DMS 273 treated with DMSO at 0.1 percent for 48 hours (cell line): ENCODE measurements at places on chromosomes 4 and X.
A peak's percentile ranks its signal among the peaks of the same experiment; 100 is the strongest.

DNA sequence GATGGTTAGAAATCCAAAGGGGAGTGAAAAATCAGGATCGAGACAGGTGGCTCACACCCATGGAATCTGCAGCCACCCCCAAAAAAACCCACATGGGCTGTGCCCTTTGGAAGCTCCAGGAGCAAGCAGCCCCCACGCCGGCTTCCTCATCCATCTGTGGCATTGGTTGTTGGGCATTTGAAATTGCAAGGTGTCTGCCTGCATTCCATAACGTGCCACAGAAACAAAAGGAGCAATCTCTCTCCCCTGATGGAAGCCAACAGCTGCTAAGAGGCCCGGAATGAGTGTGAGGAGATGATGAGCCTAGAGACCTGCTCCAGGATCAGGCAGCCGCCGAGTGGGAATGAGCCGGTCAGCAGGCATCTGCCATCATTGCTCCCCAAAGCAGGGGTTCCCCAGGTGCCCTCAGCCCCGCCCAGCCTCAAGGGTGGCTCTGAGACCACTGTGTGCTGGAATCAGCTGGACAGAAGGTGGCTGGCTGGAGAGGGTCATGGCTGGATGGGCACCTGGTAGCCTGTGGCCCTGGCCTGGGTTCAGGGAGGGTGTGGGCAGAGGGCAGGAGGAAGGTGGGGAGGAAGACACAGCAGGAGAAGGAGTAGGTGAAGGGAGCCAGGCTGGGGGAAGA lies 113.2 kb downstream of the CRLF2 start:
- DNase-seq = no peak

- DNase-seq = no peak
Observed at GRCh38 chr4:634599-634985, 9.2 kb downstream of the PDE6B start.

- DNase-seq = no peak
Observed at GRCh38 chrX:139290310-139290709, 240.2 kb upstream of the F9 start.

- DNase-seq = no peak
Observed at GRCh38 chrX:13694359-13694758, 5.4 kb downstream of the RAB9A start.

DNA sequence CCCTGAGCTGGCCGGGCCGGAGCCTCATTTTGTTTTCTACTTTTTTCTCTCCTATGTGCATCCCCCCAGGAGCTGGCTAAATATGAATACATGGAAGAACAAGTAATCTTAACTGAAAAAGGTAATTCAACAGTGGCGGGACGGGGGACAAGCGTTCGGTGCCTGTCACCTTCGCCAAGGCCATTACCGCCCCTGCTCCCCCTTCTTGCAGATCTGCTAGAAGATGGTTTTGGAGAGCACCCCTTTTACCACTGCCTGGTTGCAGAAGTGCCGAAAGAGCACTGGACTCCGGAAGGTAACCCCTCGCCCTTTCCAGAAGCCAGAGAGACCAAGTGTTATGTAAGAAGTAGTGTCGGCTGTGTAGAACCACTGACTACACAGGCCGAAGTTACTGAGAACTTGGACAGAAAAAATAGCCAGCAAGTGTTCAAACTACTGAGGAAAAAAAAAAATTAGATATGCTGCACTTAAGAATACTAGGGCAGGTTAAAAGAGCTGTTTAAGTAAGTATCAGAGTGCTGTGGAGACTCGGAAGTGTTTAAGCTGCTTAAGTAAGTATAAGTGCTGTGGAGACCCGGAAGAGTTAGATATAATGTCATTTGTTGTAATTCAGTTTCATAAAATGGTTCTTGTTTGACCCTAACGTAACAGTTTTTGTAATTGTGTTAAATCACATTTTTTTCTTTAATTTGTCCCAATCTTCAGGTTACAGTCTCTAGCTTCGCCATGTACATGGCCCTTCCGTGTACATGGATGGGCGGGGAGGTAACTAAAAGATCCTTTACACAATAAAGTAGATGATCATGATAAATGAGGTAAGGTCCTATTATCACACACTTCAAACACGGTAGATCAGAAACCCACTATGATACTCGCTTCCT lies 856 bp downstream of the SAT1 start:
- DNase-seq = no peak

GRCh38 chr4:39407584-39407885 lies 805 bp downstream of the KLB start:
- DNase-seq = no peak

DNA sequence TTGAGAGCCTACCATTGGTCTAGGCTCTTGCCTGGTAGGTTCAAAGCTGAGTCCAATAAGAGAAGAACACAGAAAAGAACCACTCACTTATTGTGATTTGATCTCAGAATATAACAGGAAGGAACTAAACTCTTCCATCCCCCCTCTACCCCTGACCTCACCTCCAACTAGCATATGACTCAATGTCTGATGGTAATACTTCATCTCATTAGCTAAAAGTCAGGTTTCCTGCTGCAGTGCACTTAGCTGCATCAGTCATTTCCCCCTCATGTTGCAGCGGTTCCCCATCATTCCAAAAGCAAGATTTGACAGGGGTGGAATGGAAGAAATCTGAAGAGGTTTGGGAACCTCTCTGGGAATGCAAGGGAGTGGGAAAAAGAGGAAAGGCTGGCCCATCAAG lies 289.5 kb downstream of the SMARCA1 start:
- no peak for DNase-seq

DNA sequence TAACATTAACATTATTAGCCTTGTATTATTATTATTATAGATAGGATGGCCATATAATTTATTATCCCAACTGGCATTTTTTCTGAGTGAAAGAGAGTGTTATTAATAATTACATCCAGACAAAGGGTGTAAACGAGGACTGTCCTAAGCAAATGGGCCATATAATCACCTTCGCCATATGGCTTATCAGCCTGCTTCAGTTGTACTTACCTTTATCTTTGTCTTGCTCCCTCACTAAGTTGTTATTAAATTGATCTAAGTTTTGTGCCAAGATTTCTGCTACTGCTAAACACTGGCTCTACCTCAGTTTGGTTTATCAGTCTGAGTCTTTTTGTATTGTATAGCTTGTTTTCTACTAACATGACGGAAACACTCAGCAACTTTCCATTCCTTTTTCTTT lies 76.9 kb downstream of the STIM2 start:
- no peak for DNase-seq

DNA sequence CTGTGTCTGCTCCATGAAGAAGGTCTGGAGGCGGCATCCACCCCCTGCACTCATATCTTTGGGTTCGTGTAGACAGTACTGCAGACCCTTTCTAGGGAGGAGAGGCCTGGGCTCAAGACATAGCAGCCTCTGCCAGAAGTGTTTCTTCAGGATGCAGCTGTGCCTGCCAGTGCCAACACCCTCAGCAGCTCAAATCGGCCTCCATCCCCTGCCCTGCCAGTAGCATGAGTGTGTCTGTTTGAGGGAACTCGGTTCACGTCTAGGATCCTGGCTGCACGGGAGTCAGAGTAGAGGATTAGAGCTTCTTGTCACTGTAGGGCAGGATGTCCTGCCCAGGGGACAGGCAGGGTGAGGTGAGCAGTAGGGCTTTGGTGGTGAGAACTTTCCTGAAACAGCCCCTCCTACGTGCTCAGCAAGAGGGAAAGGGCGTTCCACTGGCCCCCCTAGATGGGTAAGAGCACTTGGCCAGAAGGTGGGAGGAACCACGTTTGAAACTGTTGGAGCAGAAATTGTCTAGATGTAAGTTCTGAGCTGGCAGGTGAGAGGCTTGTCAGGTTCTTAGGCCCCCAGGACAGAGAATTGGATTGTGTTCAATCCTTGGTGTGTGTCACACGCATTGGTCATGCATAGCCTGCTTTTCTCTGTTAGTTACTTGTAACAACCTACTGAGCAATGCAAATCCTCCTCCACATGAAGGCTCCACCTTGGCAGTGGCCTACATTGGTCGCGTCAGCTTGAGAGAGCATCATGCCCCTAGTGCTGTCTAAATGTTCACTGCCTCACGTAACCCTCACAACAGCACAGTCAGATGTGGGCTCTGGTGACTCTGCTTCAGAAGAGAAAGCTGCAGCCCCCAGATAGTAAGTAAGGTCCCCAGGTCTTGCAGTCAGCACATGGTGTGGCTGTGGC lies 25.8 kb upstream of the FAM193A start:
- DNase-seq = no peak

GRCh38 chr4:105605493-105605892 lies 53.1 kb downstream of the ARHGEF38 start:
- no peak for DNase-seq

GRCh38 chrX:149504226-149504914 lies 736 bp downstream of the IDS start:
- no peak for DNase-seq

- DNase-seq = no peak
Observed at GRCh38 chr4:89491761-89492160, 184.2 kb upstream of the GPRIN3 start.

DNA sequence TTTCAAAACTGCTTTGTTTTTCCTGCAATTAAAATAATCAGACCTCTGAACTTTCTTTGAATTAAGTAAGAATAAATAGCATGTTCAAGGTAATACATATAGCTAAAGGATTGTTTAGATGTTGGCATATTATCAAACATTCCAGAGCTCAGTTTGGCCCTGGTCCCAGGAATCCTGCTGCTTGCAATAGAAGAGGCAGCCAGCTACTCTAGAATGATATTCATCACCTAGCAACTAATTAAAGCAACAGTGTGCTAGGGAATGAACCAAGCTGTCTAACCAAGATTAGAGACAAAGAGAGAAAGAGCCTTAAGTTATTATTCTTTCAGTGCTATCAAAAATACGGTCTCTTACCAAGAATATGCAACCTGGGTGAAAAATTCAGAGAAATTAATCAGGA lies 460.9 kb downstream of the GABRG1 start:
- no peak for DNase-seq

GRCh38 chrX:123075947-123076561 lies 108.0 kb upstream of the GRIA3 start:
- DNase-seq = no peak

- no peak for DNase-seq
Observed at GRCh38 chr4:102606846-102607450, 105.8 kb downstream of the NFKB1 start.

- no peak for DNase-seq
Observed at GRCh38 chr4:87005369-87005689, 70.5 kb downstream of the AFF1 start.

DNA sequence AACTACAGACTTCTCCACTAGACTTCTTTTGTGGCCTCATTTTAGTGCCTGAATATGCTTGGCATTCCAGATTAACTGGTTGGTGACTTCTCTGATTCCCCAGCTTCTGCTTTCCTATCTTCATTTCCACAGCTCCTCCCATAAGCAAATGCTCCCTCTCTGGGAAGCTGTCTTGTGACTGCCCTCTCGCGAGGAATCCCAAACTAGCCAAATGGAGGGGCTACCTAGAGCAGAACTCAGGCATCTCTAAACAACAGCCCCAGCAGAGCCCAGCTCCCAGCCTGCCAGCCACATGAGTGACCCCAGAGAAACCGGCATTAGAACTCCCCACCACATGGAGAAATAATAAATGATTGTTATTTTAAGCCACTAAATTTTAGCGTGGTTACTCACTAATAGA lies 7.6 kb upstream of the VEGFD start:
- no peak for DNase-seq

DNA sequence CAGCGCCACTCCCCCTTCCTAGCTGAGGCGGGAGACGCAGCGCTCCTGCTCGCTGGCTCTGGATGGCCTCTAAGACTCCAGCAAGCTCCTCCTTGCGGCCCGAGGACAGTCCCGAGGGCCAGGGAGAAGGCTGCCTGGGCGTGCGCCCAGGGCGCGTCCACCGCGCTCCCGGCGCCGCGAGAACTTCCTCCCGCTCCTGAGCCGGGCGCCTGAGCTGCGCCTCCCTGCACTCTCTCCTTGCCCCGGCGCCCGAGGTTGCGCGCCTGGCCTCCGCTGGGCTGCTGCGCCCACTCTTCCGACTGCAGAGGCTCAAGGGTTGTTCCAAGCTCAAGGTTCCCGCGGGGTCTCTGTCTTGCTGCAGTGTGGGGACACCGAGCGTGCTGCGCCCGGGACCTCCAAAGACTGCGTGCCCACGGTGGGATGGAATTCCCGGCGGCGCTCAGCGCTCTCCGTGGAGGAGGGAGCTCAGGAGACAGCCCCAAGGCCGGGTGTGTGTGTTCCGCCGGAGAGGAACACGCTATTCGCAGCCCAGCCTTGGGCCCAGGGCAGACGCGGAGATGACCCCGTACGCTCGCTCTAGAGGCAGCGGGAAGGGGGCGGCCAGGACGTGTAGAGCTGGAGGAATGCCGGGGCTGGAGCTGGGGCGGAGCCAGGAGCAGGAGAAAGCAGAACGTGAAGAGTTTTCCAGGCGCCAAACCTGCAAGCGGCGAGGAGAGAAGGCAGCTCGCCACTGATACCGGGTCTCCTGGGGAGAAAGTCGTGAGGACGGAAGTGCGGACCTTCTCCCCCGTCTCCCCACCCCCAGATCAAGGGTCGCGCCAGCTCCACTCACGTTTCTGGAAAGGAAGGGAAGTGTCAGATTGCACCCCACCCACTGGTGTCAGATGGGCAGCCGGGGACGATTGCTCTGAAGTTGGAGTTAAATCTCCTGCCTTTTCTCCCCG lies at the start of gene ARHGAP6:
ARHGAP6 (minus strand) TSS at position 753 of the 944 bp plus-strand sequence. CDS start 1,092 bp downstream, outside the sequence.
- peak; percentile 26 for DNase-seq

DNA sequence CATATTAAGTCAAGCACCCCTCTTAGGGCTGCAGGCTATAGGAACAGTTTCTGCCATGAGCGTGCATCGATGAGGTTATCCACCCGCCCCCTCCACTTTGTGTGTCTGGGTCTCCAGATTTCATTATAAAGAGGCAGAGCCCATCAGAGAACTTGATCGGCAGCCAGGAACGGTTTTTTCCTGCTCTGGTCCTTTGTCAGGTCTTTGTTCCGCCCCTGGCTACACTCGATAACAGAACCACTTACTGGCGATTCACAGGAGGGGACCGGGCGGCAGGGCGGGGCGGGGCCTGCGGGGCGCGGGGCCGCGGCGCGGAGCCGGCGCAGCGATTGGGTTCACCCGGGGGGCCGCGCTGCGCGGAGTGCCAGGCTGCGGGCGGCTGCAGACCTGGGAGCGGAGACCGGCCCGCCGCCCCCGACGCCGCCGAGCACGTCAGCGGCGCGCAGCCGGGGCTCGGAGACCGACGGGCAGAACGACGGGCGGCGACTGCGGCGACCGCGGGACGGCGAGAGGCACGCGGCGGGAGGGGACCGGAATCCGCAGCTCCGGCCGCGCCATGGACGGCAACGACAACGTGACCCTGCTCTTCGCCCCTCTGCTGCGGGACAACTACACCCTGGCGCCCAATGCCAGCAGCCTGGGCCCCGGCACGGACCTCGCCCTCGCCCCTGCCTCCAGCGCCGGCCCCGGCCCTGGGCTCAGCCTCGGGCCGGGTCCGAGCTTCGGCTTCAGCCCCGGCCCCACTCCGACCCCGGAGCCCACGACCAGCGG lies at the start of gene SLC10A4:
SLC10A4 (plus strand) TSS at position 338 of the 771 bp plus-strand sequence; CDS start at position 557, 219 bp downstream.
- DNase-seq = no peak

GRCh38 chr4:26048950-26049349 lies 134.9 kb downstream of the SMIM20 start:
- no peak for DNase-seq

GRCh38 chr4:121898150-121898549 lies 27.9 kb upstream of the BBS7 start:
- DNase-seq = no peak

- DNase-seq = no peak
Observed at GRCh38 chr4:41297832-41298231, 41.1 kb downstream of the UCHL1 start.

- DNase-seq = no peak
Observed at GRCh38 chr4:68617003-68617698, 41.0 kb upstream of the UGT2B17 start.
